ENCODE measurements at places on chromosomes 11 and 22. TPM values are rescaled to one million over a fixed set of nuclear protein-coding genes. Genes with fewer than 3 reads are reported as not detected.
A peak's percentile ranks its signal among the peaks of the same experiment; 100 is the strongest.

DNA sequence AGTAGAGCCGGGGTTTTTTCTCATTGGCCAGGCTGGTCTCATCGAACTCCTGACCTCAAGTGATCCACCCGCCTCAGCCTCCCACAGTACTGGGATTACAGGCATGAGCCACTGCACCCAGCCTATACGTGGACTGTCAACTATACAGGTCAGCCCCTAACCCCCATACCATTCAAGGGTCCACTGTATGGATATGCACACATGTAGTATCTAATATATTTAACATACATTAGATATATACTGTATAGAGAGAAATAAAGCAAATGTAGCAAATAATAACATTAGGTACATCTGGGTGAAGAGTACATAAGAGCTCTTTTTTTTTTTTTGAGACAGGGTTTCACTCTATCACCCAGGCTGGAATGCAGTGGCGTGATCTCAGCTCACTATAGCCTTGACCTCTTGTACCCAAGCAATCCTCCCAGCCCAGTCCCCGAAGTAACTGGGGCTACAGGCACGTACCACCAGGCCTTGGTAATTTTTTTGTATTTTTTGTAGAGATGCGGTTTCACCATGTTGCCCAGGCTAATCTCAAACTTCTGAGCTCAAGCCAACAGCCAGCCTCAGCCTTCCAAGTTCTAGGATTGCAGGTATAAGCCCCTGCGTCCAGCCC is 1.5 kb upstream of the ATP5MGL start:
- H3K4me1 ChIP-seq, result peaks cover 25% of the 10 kb centered on the region
- no peaks in the 10 kb centered on the region for H3K27me3 ChIP-seq
- H3K27ac ChIP-seq, result peak overlapping the region; percentile 32

- peaks cover 3% of the 10 kb centered on the region for H3K4me1 ChIP-seq
- H3K27me3 ChIP-seq, result no peaks in the 10 kb centered on the region
- no peak for DNase-seq
- H3K4me3 ChIP-seq, result no peak overlapping the region
Observed at GRCh38 chr11:102263379-102264003, 53.8 kb upstream of the BIRC3 start.

SCN2B gene
- total RNA-seq, result 4.9 TPM

DNA sequence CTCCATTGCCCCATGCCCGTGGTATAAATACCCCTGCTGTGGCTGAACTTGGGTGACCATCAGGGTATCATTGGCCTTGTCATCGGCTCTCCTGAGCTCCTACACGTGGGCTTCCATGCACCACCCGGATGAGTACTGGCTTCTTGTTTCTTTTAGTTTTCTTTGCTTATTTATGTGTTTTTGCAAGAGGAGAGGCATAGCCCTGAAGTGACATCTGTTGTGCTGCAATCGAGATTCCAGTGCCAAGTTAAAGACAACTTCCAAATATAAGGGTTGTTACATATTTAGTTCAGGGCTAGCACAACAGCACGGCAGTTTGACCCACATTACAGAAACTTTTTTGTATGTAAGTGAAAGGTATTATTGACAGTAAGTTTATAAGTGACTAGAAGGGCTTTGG is 1087.1 kb downstream of the TBC1D22A start:
- no peaks in the 10 kb centered on the region for H3K27me3 ChIP-seq
- H3K36me3 ChIP-seq, result no peaks in the 10 kb centered on the region
- no peaks in the 10 kb centered on the region for H3K4me1 ChIP-seq
- no peak overlapping the region for H3K27ac ChIP-seq
- no peak overlapping the region for H3K4me3 ChIP-seq
- DNase-seq, result no peak

GRCh38 chr11:128179039-128179438 is 408.3 kb downstream of the ETS1 start:
- H3K4me3 ChIP-seq, result no peak overlapping the region
- no peak for DNase-seq
- H3K27me3 ChIP-seq, result peaks cover 2% of the 10 kb centered on the region
- H3K27ac ChIP-seq, result no peak overlapping the region

DNA sequence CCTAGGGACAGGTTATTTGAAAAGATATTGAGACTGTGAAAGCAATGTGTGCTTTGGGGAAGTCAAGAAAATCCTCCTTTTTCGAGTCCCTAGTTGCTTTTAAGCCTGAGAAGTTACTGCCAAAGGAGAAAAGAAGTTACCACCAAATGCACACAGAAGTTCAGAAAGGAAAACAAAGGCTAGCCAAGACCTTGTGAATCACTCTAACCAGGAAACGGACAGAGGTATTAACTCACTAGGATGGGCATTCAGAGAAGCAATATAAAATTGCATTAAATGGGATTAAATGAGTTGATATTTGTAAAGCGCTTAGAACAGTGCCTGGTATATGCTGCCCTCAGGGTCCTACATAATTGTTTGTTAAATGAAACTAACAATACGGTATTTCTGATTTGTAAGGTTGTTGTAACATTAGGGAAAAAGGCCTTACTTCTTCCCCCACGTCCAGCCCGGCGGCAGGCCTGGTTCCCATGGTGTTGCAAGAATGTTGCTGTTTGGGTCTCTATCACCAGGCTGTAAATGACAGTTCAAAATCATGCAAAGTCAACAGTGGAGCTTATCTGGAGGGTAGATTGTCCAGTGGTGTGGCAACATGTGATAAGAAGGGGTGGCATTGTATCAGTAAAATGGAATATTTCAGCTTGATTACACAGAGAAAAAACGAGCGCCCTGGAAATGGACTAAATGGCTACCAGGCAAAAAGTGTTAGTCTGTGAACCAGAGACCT is 7.1 kb downstream of the TMA7B start:
- H3K4me1 ChIP-seq, result no peaks in the 10 kb centered on the region
- H3K4me3 ChIP-seq, result no peak overlapping the region
- H3K27ac ChIP-seq, result no peak overlapping the region

GRCh38 chr11:95671768-95672167 is 117.8 kb downstream of the FAM76B start:
- H3K4me3 ChIP-seq, result no peak overlapping the region
- H3K27ac ChIP-seq, result no peak overlapping the region
- no peaks in the 10 kb centered on the region for H3K27me3 ChIP-seq

GRCh38 chr11:66882561-66883015 is 25.7 kb downstream of the LRFN4 start:
- H3K27me3 ChIP-seq, result no peaks in the 10 kb centered on the region
- H3K4me3 ChIP-seq, result no peak overlapping the region
- no peaks in the 10 kb centered on the region for H3K36me3 ChIP-seq
- no peak overlapping the region for H3K27ac ChIP-seq
- H3K4me1 ChIP-seq, result peaks cover 17% of the 10 kb centered on the region

GRCh38 chr11:57406337-57406904 is 16.0 kb upstream of the PRG2 start:
- H3K27ac ChIP-seq, result no peak overlapping the region
- peak; percentile 17 for DNase-seq
- peaks cover 4% of the 10 kb centered on the region for H3K4me1 ChIP-seq
- no peaks in the 10 kb centered on the region for H3K27me3 ChIP-seq
- peaks cover 14% of the 10 kb centered on the region for H3K36me3 ChIP-seq

DNA sequence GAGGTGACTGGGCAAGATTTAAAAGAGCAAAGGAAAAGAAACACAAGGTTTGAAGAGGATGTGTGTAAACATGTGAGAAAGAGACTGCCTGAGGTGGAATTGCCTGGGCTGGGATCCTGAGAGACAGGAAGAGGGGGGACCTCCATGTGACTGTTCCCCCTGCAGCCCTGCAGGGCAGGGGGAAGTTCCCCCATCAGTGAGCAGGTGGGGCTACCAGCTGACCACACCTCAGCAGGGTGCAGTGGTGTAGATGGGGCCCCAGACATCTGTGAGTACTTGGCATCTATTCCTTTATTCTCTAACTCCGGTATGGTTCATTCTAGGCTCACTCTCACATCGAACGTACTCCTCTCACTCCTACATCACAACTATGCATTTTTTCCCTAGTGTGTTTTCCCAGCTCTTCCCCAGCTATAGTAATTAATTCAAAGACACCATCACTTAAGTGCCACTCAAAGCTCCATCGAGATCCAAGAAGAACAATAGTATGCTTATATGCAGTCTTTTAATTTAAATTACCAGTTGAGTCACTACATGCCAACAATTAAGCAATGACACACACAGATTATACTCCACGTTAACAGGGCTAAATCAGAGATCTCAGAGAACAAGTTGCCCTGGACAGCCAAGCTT is 42.7 kb downstream of the LGR4 start:
- H3K4me1 ChIP-seq, result peaks cover 3% of the 10 kb centered on the region
- DNase-seq, result peak; percentile 62
- H3K36me3 ChIP-seq, result no peaks in the 10 kb centered on the region
- H3K4me3 ChIP-seq, result no peak overlapping the region
- no peak overlapping the region for H3K27ac ChIP-seq

DNA sequence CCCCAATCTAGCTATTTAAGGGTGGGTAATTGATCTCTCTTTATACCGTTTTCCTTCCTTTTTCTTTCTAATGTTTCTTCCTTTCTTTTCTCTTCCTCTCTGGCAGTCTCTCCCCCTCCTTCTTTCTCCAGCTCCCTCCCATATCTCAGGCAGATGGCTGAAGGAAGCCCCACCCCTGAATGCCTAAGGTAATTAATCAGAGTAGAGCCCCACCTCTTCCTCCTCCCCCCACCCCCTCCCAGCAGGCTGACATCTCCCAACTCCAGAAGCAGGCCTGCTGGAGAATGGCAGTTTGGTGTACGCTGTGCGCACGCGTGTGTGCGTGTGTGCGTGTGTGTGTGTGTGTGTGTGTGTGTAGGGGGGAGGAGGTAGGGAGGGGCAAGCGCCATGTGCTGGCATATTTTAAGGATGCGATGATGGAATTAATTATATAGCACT is 122.6 kb downstream of the APOL5 start:
- DNase-seq, result peak; percentile 99
- H3K36me3 ChIP-seq, result no peaks in the 10 kb centered on the region
- peak overlapping the region; percentile 90 for H3K4me3 ChIP-seq
- peak overlapping the region; percentile 55 for H3K27ac ChIP-seq
- no peaks in the 10 kb centered on the region for H3K27me3 ChIP-seq

DNA sequence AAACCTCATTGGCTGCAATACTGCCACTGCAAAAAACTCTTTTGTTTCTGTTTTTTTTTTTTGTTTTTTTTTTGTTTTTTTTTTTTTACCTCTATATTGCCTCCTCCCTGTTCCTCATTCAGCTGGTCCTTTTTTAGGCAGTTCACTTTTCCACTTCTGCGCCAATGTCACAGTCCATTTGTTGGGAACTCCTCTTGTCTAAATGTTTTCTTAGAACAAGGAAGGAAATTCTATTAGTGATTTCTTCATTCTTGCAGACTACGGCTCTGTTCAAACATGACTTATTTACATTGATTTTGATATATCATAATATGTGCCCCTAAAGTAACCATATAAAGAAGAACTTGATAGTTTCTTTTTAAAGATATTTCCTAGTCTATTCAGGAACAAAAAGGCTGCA is 2.9 kb downstream of the FAM118B start:
- no peak overlapping the region for H3K27ac ChIP-seq
- no peaks in the 10 kb centered on the region for H3K4me1 ChIP-seq
- H3K27me3 ChIP-seq, result no peaks in the 10 kb centered on the region
- DNase-seq, result no peak
- no peaks in the 10 kb centered on the region for H3K36me3 ChIP-seq

- H3K36me3 ChIP-seq, result no peaks in the 10 kb centered on the region
- no peak overlapping the region for H3K27ac ChIP-seq
- peaks cover 2% of the 10 kb centered on the region for H3K4me1 ChIP-seq
- no peak for DNase-seq
- peaks cover 29% of the 10 kb centered on the region for H3K27me3 ChIP-seq
- no peak overlapping the region for H3K4me3 ChIP-seq
Observed at GRCh38 chr11:120173019-120173705, 35.2 kb upstream of the TRIM29 start.

GRCh38 chr11:66465373-66466224 is 1.1 kb upstream of the PELI3 start:
- H3K27me3 ChIP-seq, result no peaks in the 10 kb centered on the region
- DNase-seq, result no peak
- H3K4me3 ChIP-seq, result no peak overlapping the region
- no peaks in the 10 kb centered on the region for H3K36me3 ChIP-seq

PHOX2A gene
- not detected for total RNA-seq

- H3K4me1 ChIP-seq, result no peaks in the 10 kb centered on the region
- H3K27me3 ChIP-seq, result no peaks in the 10 kb centered on the region
- H3K4me3 ChIP-seq, result no peak overlapping the region
- DNase-seq, result no peak
- H3K36me3 ChIP-seq, result no peaks in the 10 kb centered on the region
Observed at GRCh38 chr11:2415601-2416380, 15.2 kb downstream of the TSSC4 start.

MMP1 gene
- total RNA-seq, result 28.5 TPM
